Adrenal gland (tissue), 19 donors: ENCODE measurements at places on chromosomes 5 and 9. TPM values are rescaled to one million over a fixed set of nuclear protein-coding genes. Genes with fewer than 3 reads are reported as not detected.
A peak's percentile ranks its signal among the peaks of the same experiment; 100 is the strongest.

GRCh38 chr5:143433670-143434069 is 30.2 kb upstream of the NR3C1 start:
- H3K27me3 ChIP-seq: peaks cover 7% of the 10 kb centered on the region
- no peak for DNase-seq

DNA sequence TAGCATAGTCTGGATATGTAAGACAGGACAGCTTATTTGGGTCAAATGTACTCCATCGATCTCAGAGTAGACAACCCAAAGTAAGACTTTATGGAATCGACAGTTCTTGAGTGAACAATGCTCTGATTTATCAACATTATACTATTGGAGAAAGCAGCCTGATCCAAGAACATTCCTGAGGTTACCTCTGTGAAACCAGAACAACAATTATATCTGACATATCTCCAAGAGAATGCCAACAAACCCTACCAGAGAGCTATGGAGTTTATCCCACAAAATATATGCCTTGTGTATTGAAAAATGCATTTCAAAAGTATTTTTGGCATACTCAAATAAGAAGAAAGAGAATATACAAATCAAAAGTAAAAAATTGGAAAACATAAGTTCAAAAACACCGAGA is 1985.9 kb downstream of the EFNA5 start:
- no peaks in the 10 kb centered on the region for H3K4me1 ChIP-seq
- H3K27me3 ChIP-seq: no peaks in the 10 kb centered on the region
- H3K27ac ChIP-seq: no peak overlapping the region
- no peaks in the 10 kb centered on the region for H3K36me3 ChIP-seq

GRCh38 chr5:98529321-98529720 is 244.1 kb upstream of the RGMB start:
- no peak overlapping the region for H3K4me3 ChIP-seq
- no peak overlapping the region for H3K27ac ChIP-seq
- no peak for DNase-seq
- H3K36me3 ChIP-seq: no peaks in the 10 kb centered on the region

GRCh38 chr9:91386765-91387164 is 25.0 kb upstream of the AUH start:
- H3K27ac ChIP-seq: no peak overlapping the region
- no peaks in the 10 kb centered on the region for H3K36me3 ChIP-seq
- DNase-seq: no peak
- H3K27me3 ChIP-seq: no peaks in the 10 kb centered on the region
- no peak overlapping the region for H3K4me3 ChIP-seq

- no peak overlapping the region for H3K4me3 ChIP-seq
- H3K27ac ChIP-seq: no peak overlapping the region
- peaks cover 30% of the 10 kb centered on the region for H3K4me1 ChIP-seq
- no peak for DNase-seq
These were observed 83.3 kb upstream of the ZBTB43 start for GRCh38 chr9:126721564-126721981.

DNA sequence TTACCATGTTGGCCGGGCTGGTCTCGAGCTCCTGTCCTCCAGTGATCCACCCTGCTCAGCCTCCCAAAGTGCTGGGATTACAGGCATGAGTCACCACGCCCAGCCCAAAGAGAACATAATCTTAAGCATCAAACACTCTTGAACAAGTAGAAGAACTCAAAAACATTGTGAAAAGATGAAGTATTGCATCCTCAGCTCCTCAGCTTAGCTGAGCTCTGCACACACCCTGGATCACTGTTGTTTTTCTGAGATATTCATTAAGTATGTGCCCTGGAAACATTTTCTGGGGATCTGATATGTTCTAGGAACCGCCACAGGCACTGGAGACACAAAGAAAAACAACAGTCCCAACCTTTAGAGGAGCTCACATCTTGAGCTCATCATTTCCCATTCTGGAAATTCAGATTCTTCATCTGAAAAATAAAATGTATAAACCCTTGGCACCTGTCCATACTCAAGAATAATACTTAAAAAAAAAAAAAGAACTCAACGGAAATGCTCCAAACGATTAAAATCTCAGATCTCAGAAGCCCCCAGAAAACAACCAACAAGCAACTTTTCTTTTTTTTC is 62.2 kb upstream of the ZNF462 start:
- no peak overlapping the region for H3K27ac ChIP-seq
- no peak for DNase-seq
- no peaks in the 10 kb centered on the region for H3K4me1 ChIP-seq
- no peak overlapping the region for H3K4me3 ChIP-seq
- no peaks in the 10 kb centered on the region for H3K27me3 ChIP-seq

GRCh38 chr9:116905171-116905588 is 218.1 kb downstream of the TRIM32 start:
- DNase-seq: no peak
- no peaks in the 10 kb centered on the region for H3K36me3 ChIP-seq
- no peaks in the 10 kb centered on the region for H3K27me3 ChIP-seq
- H3K4me1 ChIP-seq: no peaks in the 10 kb centered on the region

- H3K4me3 ChIP-seq: no peak overlapping the region
- no peak overlapping the region for H3K27ac ChIP-seq
- H3K4me1 ChIP-seq: no peaks in the 10 kb centered on the region
- H3K36me3 ChIP-seq: no peaks in the 10 kb centered on the region
- no peak for DNase-seq
These were observed 69.9 kb upstream of the NIPAL4 start for GRCh38 chr5:157390133-157390532.

DNA sequence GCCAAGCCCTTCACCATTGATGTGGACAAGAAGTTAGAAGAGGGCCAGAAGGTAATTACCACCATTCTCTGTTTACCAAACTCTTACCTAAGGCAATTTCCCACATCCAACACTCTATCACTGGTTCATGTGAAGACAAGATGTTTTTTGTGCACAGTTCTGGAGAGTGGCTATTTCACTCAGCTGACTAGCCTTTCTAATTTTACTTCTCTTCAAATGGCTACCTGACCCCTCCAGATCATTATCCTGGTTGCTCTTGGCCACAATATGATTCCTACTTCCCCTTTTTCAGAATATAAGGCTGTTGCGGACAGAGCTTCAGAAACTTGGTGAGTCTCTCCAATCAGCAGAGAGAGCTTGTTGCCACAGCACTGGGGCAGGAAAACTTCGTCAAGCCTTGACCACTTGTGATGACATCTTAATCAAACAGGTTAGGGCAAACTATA is 7.1 kb downstream of the KIF20A start:
- no peaks in the 10 kb centered on the region for H3K36me3 ChIP-seq
- H3K4me3 ChIP-seq: no peak overlapping the region
- DNase-seq: no peak
- H3K27me3 ChIP-seq: no peaks in the 10 kb centered on the region
- H3K27ac ChIP-seq: no peak overlapping the region

DNA sequence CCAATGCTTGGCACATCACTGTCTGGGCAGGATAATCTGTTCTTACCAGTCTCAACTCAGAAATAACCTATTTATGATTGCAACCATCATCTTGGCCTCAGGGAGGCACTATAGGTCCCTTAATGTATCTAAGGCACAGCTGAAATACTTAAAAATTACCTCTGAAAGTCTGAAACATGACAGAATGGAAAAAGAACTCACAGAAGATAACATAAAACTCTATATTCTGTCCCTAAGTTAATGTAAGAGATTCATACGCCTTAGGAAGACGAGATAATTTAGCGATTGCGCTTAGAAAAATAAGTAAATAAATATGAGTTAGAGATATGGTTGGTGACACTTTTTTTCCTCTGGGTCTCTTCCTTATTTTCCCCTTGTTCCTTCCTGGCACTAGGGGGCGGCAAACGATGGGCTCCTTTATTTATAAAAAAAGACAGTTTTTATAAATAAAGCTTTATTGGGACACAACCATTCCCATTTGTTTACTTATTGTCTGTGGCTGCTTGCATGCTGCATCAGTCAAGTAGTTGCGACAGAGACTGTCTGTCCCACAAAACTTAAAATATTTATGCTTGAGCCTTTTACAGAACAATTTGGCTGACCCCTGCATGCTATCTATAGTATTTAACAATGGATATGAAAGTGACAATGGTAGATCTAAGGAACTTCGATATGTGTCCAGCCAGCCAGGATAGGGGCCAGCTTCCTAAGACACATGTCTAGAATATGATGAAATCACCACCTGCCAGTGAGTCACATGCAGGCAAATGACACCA is 79.6 kb downstream of the PDE4D start:
- H3K4me1 ChIP-seq: no peaks in the 10 kb centered on the region
- no peaks in the 10 kb centered on the region for H3K36me3 ChIP-seq
- DNase-seq: no peak
- no peak overlapping the region for H3K4me3 ChIP-seq
- H3K27me3 ChIP-seq: no peaks in the 10 kb centered on the region

DNA sequence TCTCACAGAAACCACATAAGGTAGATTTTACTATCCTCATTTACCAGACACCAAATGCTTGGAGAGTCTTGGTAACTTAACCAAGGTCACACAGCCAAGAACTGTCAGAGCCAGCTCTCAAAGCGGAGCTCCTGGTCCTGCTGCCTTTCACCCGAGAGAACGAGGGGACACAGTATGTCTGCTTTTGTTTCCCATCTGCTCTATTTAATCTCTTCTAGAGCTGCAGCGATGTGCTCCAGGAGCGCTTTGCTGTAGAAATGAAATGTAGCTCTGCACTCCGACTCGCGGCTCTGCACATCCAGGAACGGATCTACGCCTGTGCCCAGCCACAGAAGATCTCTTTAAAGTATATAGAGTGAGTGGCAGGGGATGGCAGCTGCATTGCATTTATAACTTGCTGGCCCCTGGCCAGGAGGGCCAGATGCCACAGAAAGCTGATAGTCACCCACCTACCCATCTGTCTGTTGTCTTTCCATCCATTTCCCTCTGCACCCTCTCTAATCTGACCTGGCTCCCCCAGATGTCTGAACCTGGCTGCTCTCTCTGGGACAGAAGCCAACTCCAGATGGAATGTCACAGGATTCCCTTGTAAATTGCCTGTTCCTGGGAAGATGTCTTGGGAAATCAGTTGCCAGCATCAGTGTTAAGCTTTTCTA is 21.4 kb upstream of the TRMT10B start:
- no peaks in the 10 kb centered on the region for H3K4me1 ChIP-seq
- no peaks in the 10 kb centered on the region for H3K27me3 ChIP-seq
- no peak overlapping the region for H3K27ac ChIP-seq
- H3K36me3 ChIP-seq: no peaks in the 10 kb centered on the region
- no peak overlapping the region for H3K4me3 ChIP-seq
- no peak for DNase-seq

- no peak for DNase-seq
- no peak overlapping the region for H3K4me3 ChIP-seq
- H3K4me1 ChIP-seq: no peaks in the 10 kb centered on the region
- no peak overlapping the region for H3K27ac ChIP-seq
These were observed 115.8 kb upstream of the MAP3K1 start for GRCh38 chr5:56699538-56699937.

GRCh38 chr5:169895926-169896325 is 84.4 kb downstream of the INSYN2B start:
- no peak overlapping the region for H3K27ac ChIP-seq
- no peaks in the 10 kb centered on the region for H3K27me3 ChIP-seq
- DNase-seq: peak; percentile 31
- H3K36me3 ChIP-seq: no peaks in the 10 kb centered on the region
- H3K4me3 ChIP-seq: no peak overlapping the region
- H3K4me1 ChIP-seq: no peaks in the 10 kb centered on the region

DNA sequence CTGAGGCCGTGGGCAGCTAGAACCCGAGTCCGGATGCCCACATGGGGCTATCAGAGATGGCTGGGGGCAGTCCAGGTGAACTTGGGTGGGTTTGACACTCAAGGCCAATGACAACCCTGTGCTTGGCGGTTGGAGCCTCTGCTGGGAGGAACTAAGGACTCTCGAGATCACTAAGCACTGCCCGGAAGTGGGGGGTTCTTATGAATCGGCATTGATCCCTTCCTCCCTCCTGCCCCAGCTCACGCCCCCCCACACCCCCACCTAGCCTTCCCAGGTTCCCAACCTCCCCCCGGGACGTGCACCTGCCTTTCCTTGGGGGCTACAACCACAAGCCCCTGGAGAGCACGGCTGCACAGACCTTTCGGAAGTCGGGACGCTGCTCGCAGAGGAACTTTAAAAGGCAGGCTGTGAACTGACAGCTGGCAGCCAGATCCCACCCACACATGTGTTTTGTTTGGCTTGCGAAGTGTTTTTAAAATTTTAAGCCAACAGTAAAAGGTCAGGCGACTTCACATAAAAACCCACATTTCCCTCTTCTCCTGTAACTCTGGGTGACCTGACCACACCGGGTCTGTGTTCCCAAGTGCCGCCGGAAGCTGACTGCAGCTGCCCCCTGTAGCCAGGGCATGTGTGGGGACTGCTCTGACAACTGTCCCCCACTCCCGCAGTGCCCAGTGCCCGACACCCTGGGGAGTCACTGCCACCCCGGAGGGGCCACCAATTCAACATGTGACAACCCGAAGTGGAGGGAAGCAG is 5.1 kb upstream of the RALGDS start:
- no peak overlapping the region for H3K4me3 ChIP-seq
- no peak overlapping the region for H3K27ac ChIP-seq
- H3K27me3 ChIP-seq: no peaks in the 10 kb centered on the region
- no peaks in the 10 kb centered on the region for H3K36me3 ChIP-seq

Gene SH3PXD2B
- polyA plus RNA-seq: 37.9 TPM

- no peaks in the 10 kb centered on the region for H3K27me3 ChIP-seq
- peaks cover 20% of the 10 kb centered on the region for H3K4me1 ChIP-seq
- H3K36me3 ChIP-seq: no peaks in the 10 kb centered on the region
- no peak for DNase-seq
- H3K27ac ChIP-seq: peak overlapping the region; percentile 98
These were observed 18.6 kb downstream of the DNAJA1 start for GRCh38 chr9:33043671-33044070.

GRCh38 chr5:63456279-63456678 is 506.0 kb downstream of the HTR1A start:
- H3K27me3 ChIP-seq: no peaks in the 10 kb centered on the region
- no peak for DNase-seq
- H3K4me1 ChIP-seq: no peaks in the 10 kb centered on the region

DNA sequence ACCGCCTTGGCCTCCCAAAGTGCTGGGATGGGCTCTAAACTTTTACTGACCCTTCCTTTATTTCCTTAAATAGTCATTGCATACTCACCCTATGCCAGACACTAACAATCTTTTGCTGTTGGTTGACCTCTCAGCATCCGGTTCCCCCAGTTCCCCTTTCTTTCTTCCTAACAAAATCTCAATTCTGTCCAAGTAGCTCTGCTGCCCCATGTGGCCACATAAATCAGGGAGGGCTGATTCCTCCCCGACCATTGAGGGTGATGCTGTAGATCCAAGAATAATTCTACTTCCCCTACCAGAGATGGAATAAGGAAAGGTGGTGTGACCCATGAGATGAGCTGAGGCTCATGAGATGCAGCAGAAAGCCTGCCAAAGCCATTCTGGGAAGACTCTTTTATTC is 315.3 kb upstream of the MSX2 start:
- DNase-seq: no peak
- H3K27ac ChIP-seq: no peak overlapping the region
- H3K27me3 ChIP-seq: peaks cover 10% of the 10 kb centered on the region
- H3K4me3 ChIP-seq: no peak overlapping the region
- H3K4me1 ChIP-seq: no peaks in the 10 kb centered on the region

Gene ENTREP1
- polyA plus RNA-seq: 13.7 TPM

DNA sequence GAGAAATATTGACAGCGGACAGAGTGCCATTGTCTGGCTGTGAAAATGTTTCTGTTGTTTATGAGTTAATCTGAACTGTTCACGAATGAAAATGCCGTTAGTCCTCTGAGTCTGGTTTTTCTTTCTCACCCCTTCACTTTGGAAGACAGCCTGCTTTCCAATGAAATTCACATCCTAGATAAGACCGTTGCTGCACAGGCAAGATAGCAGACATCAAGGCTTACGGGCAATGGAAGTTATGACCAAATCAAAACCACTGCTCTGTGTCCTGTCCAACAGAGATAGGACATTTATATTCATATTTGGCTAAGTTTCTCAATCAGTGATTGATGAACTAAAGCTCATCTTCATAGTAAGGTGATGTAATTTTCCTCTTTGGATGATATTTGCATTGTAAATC is 180.0 kb upstream of the DMAC1 start:
- no peaks in the 10 kb centered on the region for H3K36me3 ChIP-seq
- no peak for DNase-seq
- no peaks in the 10 kb centered on the region for H3K27me3 ChIP-seq
- no peak overlapping the region for H3K4me3 ChIP-seq
- no peaks in the 10 kb centered on the region for H3K4me1 ChIP-seq
